ENCODE measurements at places on chromosomes 7 and 10.
A peak's percentile ranks its signal among the peaks of the same experiment; 100 is the strongest.

DNA sequence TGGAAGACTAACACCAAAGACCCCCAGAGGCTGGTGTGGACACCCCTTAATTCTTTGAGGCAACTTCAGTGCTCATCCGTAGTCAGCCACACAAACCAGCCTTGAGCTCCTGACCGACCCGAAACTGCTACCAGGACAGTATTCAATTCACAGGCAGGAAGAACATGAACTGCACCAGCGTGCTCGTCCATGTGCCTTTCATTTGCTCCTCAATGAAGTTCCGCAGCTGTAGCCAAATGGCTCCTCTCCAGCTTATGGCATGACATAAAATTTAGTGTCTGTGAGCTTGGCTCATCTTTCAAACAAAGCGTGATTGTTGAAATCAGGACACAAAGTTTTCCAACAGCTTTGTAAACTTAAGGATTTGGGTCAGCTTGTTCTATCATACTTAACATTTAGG is 144.1 kb upstream of the FAM171A1 start:
- no peak for DNase-seq

- DNase-seq = no peak
Observed at GRCh38 chr10:120521880-120522279, 64.9 kb downstream of the PLPP4 start.

DNA sequence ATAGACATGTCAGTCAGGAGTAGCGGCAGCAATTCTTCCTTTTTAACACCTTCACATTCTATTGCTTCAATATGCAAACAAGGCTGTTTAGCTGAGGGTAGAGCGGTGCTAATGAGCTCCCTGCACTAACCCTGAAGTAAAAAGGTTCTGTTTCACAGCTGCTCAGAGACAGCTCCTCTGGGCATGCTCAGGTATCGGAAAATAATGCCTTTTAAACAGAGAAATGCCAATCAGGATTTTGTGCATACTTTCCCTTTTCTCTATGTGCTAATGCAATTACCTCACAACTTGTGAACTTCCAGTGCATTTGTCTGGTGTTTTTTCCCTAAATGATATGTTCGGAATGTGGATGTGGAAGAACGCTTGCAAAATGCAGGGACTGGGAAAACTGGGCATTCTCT is 307.7 kb upstream of the FZD8 start:
- no peak for DNase-seq

DNA sequence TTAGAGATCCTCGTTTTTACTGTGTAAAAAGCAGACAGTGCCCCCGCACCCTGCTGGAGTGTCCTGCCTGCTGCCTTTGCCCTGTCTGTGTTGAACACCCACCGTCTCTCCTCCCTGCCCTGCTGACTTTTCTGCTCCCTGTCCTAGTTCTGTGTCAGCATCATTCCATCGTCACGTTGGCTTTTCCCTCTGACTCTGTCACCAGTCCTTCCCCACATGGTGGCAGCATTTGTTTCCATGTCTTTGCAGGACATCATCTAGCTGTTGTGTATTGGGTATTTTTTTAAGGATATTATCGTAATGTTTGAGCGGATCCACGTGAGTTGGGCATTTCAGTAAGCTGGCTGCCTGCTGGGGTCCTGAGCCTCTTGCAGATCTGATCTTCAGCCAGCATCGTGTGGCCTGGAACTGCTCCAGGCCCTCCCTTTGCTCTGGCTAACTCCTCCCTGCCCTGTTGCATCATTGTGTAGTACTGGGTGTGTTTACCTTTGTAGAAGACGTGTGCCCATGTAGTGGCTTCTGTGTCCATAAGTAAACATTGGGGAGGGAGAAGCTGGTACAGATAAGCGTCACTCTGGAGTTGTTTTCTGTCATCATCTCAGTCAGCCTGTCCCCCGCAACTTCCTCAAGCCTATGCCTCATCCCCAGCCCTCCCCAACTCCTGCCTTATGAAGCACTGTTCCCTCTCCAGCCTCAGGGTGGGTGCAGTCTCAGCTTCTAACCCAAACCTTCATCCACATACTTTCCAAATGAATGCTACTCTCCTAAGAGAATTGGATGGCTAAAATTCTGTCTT is 44.3 kb downstream of the TRRAP start:
- DNase-seq = no peak

DNA sequence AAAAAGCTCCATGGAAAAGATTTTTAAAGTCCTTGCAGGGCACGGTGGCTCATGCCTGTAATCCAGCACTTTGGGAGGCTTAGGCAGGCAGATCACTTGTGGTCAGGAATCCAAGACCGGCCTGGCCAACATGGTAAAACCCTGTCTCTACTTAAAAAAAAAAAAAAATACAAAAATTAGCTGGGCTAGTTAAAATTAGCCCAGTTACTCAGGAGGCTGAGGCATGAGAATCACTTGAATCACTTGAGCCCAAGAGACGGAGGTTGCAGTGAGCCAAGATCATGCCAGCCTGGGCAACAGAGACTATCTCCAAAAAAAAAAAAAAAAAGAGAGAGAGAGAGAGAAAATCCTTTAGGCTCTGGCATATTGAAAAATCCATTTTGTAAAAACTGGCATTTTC is 61.9 kb downstream of the CCDC6 start:
- no peak for DNase-seq

- no peak for DNase-seq
Observed at GRCh38 chr10:35884657-35885071, 242.6 kb upstream of the FZD8 start.

DNA sequence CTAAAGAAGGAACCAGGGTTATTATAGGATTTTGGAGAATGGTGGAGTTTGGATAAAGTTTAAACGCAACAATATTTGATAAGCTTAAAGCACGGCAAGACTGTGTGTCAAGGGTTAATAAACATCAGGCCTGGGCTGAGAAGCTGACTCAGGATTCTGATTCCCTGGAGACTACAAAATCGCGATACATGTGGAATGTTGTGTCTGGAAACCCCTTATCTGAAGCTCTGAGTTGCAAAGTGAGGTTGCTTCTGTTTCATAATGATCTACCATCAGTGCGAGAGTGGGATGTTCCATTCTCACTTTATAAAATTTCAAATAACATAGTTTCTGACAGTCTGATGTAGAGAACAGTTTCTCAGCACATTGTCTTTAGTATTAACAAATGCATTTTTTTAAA is 7.8 kb downstream of the C1GALT1 start:
- no peak for DNase-seq

- no peak for DNase-seq
Observed at GRCh38 chr7:29120955-29121354, 25.4 kb downstream of the CPVL start.

GRCh38 chr10:182441-183201 is 47.4 kb downstream of the ZMYND11 start:
- peak; percentile 3 for DNase-seq

DNA sequence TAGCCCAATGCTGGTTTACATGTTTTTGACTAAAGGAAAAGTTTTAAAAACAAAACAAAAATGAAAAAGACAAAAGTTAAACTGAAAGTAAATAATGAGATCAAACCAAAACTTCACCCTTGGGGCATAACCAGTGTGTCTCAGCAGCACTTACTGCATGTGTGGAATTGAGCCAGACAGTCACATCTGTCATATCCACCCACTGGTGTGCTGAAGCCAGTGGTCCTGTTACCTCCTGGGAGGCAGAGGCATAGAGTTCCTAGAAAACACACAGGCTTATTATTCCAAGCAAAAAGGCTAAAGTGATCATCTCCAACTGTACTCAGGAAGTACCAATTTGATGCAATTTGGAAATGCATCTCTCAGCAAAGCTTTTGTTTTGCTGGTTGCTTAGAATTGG is 40.4 kb downstream of the ASAH2 start:
- no peak for DNase-seq

GRCh38 chr10:11210211-11210922 is 192.7 kb downstream of the CELF2 start:
- DNase-seq = no peak

DNA sequence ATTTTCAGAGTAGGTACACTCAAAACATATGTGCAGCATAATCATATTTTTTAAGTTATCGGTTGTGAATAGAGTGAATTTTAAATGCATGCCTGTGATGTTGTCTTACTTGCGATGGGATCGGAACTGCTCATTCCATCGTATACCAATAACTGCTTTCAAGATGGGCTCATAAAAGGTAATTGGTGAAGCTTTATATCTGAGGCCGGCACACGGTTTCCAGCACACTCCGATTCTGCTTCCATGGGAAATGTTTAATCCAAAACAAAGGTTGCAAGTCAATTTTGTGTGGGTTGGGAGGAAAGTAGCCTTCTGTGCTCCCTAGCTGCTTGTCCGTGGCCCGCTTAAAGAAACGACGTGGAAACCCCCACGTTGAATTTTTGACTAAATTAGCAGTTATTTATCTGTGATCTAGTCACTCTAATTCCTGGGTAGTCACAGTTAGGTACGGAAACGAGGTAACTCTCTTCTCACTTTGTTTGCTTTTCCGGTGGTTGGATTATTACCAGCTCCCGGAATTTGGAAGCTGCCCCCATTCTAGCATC is 10.1 kb upstream of the CELF2 start:
- no peak for DNase-seq

DNA sequence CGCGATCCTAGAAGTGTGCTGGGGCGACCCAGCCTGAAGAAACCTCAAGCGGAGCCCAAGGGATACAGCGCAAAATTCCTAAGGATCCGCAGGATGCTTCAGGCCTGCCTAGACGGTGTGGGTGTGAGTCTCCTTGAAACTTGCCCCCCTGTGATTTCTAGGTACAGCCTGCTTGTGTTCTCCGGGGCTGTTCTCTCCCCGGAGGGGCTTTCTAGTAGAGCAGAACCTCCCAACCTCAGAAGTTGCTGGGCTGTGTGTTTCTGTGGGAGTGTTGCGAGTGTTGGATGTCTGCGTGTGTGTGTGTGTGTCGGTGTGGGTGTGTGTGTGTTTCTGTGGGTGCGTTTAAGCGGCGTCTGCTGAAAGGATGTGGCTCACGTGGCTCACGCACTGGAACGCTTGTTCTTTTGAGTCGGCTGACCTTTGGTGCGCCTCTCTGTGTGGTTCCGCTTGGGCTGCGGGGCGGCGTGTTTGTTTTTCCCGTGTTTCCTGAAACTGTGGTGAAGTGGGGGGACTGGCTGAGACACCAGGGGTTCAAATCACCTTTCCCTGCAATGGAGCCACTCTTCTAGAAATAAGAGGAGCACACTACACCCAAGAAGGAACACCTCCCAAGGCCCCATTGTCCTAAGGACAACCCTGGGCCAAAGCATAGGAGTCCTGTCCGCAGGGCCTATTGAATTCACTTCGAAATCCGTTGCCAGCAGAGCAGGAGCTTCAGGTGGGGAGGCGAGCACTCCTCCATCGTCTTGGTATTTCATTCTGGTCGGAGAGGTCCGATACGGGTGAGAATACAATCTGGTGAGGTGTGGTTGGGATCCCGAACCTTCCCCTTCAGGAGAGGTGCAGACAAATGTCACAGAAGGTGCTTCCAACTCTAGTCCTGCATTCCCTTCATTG is 25.1 kb upstream of the ZNF273 start:
- DNase-seq = no peak

DNA sequence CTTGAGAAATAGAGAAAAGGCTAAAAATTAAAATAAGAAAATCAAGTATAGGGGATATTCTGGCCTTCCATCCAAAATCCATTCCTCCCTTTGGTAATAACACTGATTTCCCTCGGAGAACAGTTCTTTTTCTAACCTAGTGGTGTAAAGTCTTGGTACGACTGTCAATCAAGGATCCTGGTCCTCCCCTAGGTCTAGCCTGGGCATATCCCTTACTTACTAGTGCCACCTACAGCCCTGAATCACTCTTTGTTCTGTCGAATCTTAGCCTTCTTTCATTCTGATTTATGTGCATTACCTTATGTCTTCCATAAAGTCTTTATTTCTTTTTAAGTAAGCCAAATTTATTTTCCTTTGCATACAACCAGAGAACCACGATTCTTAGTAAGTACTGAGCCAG is 298.7 kb upstream of the LRRTM3 start:
- DNase-seq = no peak

GRCh38 chr10:24238519-24239247 is 29.7 kb downstream of the KIAA1217 start:
- no peak for DNase-seq
